ENCODE measurements at places on chromosomes 7 and 10.
A peak's percentile ranks its signal among the peaks of the same experiment; 100 is the strongest.

GRCh38 chr7:141946796-141947195 is at the start of gene CLEC5A:
TSS of gene CLEC5A (minus strand) at chr7:141946974. CDS start at chr7:141946292, 682 bp downstream.
- no peak for DNase-seq

- DNase-seq, result no peak
Observed at GRCh38 chr7:94650147-94651051, 5.5 kb downstream of the SGCE start.

- peak; percentile 56 for DNase-seq
Observed at GRCh38 chr7:138980563-138981291, 462 bp downstream of the KIAA1549 start.

DNA sequence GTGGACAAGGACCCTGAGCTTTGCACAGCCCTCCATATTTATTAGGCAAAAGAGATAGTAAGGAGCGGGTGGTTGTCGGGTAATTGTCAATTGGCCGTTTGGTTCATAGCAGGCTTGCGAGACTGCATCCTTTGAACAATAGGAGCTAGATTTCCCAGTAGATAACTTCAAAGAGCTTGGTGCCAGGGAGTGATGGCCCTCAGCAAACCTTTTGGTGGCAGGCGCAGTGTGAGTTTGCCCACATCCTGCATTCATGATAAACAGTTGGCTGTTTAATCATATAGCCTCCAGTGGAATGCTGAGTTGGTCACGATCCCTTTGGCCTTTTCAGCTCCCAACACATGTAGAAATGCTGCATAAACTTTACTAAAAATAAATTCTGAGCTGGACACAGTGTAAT is 156.9 kb downstream of the AKR1D1 start:
- no peak for DNase-seq

GRCh38 chr7:10720042-10720441 is 253.6 kb upstream of the PHF14 start:
- DNase-seq, result no peak

DNA sequence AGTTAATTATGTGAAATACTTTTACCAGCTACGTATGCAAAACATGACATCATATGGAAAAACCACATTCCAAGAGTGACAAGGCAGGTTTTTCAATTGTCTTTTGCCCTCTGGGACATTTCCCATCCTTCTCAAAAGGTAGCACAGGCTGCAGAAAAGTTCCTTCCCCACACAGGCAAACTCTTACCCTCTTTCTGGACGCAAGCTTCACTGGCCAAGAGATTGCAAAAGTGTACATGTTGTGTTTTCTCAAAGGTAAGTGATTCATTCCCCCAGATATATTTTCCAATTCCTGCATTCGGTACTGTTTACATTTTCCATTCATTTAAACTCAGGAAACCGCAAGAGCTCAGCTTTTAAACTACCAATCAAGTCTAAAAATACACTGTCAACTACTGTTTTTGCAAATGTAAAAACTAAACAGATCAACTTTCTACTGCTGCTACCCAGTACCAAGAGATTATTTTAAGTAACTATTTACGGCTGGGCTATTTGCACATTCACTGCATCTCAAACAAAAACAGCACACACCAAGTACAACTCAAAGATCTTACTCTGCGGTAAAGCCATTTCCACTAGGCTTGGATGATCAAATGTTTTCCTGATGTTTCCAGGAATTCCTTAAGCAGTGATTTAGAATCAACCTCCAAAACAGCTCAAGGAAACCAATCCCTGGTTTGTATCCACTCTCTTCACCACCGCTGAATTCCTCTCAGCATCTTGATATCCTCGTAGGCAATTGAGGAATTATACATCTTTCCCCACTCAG is 233.6 kb upstream of the CCDC6 start:
- DNase-seq, result no peak

DNA sequence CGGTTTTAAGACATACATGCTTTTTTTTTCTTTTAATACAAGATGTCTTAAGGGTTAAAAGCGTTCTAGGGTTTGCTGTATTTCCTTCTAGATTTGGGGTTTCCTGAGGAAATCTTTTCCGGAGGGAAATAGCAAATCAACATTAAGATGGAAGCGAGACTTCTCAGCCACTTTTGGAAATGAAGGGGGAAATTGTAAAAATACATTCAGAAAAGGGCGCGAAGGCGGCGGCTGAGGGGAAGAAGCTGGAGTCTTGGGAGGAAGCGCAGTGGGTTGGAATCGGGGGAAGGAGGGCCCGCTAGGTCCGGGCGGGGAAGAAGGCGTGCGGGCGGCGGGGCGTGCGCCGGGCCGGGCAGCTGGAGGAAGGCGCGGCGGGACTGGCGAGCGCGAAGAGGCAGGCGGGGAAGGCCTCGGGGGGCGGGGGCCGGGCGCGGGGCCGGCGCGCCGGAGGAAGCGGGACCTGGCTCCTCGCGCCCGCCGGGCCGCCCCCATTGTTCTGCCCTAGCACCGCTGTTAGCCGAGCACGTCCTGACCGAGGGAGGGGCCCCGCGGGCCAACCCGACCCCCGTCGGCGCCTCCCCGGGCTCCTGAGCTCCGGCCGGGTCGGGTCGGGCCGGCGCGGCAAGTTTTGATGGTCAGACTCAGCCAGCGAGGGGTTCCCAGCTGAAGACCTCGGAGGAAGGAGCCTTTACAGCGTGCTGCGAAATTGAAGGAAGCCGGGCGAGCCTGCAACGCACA is 1.5 kb upstream of the SKIDA1 start:
- DNase-seq, result peak; percentile 30

Data from NCI-H345 (cell line).